HFFc6 (cell line): ENCODE measurements at places on chromosomes 13 and 19. TPM values are rescaled to one million over a fixed set of nuclear protein-coding genes. Genes with fewer than 3 reads are reported as not detected.

PSG7 gene
- total RNA-seq: 0.13 to 0.21 TPM (median 0.18 TPM) in 3 replicates

GJA3 gene
- 0.04 to 0.11 TPM (median 0.08 TPM) in 3 replicates for total RNA-seq

LNX2 gene
- total RNA-seq: 4.3 to 5.3 TPM (median 4.8 TPM) in 3 replicates

YJU2 gene
- total RNA-seq: 13.7 and 17.7 TPM in 2 replicates

NLRP5 gene
- not detected in 3 replicates for total RNA-seq

ZNF324B gene
- 4.5 to 7.3 TPM (median 4.8 TPM) in 3 replicates for total RNA-seq

PSG1 gene
- 6.3 and 10.5 TPM in 2 replicates for total RNA-seq

KLK4 gene
- total RNA-seq: not detected in 3 replicates

KASH5 gene
- total RNA-seq: not detected in 3 replicates

DCLK1 gene
- total RNA-seq: not detected in 3 replicates

F10 gene
- 12.2 to 21.3 TPM (median 18.6 TPM) in 3 replicates for total RNA-seq

ZNF524 gene
- total RNA-seq: 10.2 and 10.9 TPM in 2 replicates

CYP2A6 gene
- not detected in 3 replicates for total RNA-seq

ZNF471 gene
- 1.9 to 2.3 TPM (median 2.0 TPM) in 3 replicates for total RNA-seq

ZNF763 gene
- total RNA-seq: 0.84 to 0.97 TPM (median 0.97 TPM) in 3 replicates

LTBP4 gene
- total RNA-seq: 39.2 to 58.6 TPM (median 46.2 TPM) in 3 replicates

ZNF221 gene
- total RNA-seq: 4.1 to 4.7 TPM (median 4.5 TPM) in 3 replicates

VSTM1 gene
- total RNA-seq: 1.2 TPM in 1 of 3 replicates, not detected in the others

CEACAM7 gene
- not detected in 3 replicates for total RNA-seq

AMH gene
- total RNA-seq: 0.98 to 2.6 TPM (median 1.1 TPM) in 3 replicates

PLA2G4C gene
- total RNA-seq: 4.4 to 5.9 TPM (median 4.7 TPM) in 3 replicates

TPM4 gene
- 982 to 1,204 TPM (median 991 TPM) in 3 replicates for total RNA-seq

MEF2B gene
- 1.9 and 2.3 TPM in 2 replicates for total RNA-seq

FAAP24 gene
- total RNA-seq: 1.7 to 4.2 TPM (median 4.2 TPM) in 3 replicates

GPR18 gene
- total RNA-seq: not detected in 3 replicates

LIPE gene
- total RNA-seq: 4.9 and 5.5 TPM in 2 replicates

LHFPL6 gene
- total RNA-seq: 59.8 to 76.6 TPM (median 61.7 TPM) in 3 replicates

FAM216B gene
- total RNA-seq: not detected in 3 replicates

KIR2DL1 gene
- total RNA-seq: not detected in 2 replicates

CGB7 gene
- total RNA-seq: 0.60 to 2.0 TPM (median 0.67 TPM) in 3 replicates

LRRC63 gene
- total RNA-seq: not detected in 3 replicates

ATP4A gene
- not detected in 3 replicates for total RNA-seq

PSG2 gene
- total RNA-seq: 1.3 to 3.5 TPM (median 2.0 TPM) in 3 replicates

KMT2B gene
- total RNA-seq: 20.4 to 25.3 TPM (median 23.0 TPM) in 3 replicates

TCF3 gene
- 68.8 to 102 TPM (median 81.3 TPM) in 3 replicates for total RNA-seq

BCL2L12 gene
- 22.2 to 33.3 TPM (median 32.1 TPM) in 3 replicates for total RNA-seq

PLPPR3 gene
- total RNA-seq: 0.20 to 0.48 TPM in 2 of 3 replicates, not detected in the other

ZNF536 gene
- not detected in 3 replicates for total RNA-seq

CYP2F1 gene
- total RNA-seq: not detected in 3 replicates

ZNF665 gene
- 0.08 to 0.26 TPM (median 0.23 TPM) in 3 replicates for total RNA-seq

NXNL1 gene
- total RNA-seq: not detected in 2 replicates

CYP2S1 gene
- total RNA-seq: 0.82 to 1.9 TPM (median 1.3 TPM) in 3 replicates

ATXN8OS gene
- total RNA-seq: not detected in 2 replicates

PTPRH gene
- total RNA-seq: 0.40 to 0.48 TPM (median 0.45 TPM) in 3 replicates

TEX26 gene
- total RNA-seq: not detected in 3 replicates

CATSPERD gene
- not detected in 3 replicates for total RNA-seq

ZNF749 gene
- total RNA-seq: 6.9 to 10.4 TPM (median 8.0 TPM) in 3 replicates

DHRS12 gene
- 1.5 to 2.6 TPM (median 1.9 TPM) in 3 replicates for total RNA-seq

FCGBP gene
- 0.14 to 0.62 TPM (median 0.39 TPM) in 3 replicates for total RNA-seq

CEACAM21 gene
- not detected in 3 replicates for total RNA-seq

FAM83E gene
- total RNA-seq: 0.42 to 0.89 TPM (median 0.82 TPM) in 3 replicates

CDC34 gene
- total RNA-seq: 64.1 to 83.3 TPM (median 81.2 TPM) in 3 replicates

ZNF792 gene
- 2.7 to 2.9 TPM (median 2.9 TPM) in 3 replicates for total RNA-seq

ZNF575 gene
- total RNA-seq: 1.7 to 2.0 TPM (median 2.0 TPM) in 3 replicates

RELB gene
- 6.2 to 10.1 TPM (median 6.4 TPM) in 3 replicates for total RNA-seq

GPC6 gene
- 2.9 to 3.9 TPM (median 3.0 TPM) in 3 replicates for total RNA-seq

NAPSA gene
- 0.19 to 0.27 TPM in 2 of 3 replicates, not detected in the other for total RNA-seq
